ENCODE measurements at places on chromosomes 16 and 17.

DNA sequence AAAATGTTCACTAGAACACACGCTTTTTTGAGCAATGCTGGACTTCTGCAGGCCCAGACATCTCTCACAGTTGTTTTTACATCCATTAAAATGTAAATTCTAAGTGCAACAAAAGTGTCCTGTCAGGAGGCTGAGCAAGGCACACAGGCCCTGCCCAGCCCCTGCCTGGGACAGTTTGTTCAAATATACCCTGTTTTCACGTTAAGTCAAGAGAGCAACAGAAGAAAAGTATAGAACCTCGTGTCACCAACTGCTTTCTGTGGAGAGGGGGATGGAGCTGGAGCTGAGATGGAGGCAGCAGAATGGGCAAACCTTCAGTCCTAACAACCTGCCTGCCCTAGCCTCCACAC, 4.3 kb upstream of the HOXB2 start:
- DNase-seq, result no peak

DNA sequence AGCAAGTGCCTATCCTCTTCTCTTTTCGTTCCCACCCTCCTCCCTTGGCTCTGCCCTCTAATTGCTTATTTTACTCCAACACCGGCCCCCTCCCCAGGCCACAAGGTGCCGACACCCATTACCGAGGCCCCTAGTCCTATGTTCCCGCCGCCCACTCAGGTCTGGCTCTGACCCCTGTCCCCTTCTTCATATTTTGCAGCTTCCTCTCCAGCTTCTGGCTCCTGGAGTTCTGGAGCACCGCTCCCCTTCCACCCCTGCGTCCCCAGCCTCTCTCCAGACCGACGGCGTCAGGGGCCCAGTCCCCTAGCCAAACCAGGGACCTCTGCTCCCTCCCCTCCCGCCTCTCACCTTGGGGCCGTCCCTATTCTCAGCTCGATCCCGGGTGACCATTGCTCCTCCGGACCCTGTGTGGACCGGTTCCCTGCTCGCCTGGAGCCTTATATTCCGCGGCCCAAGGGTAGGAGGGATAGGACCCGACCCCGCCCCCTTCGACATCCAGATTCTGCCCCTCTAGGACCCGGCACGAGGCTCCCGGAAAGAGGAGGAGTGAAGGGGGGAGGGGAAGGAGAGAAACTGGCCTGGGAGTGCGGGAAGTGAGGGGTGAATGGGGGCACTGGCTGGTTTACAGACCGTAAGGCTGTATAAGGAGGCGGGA, at the start of gene HES7:
TSS of gene HES7 (minus strand) at position 412 of the 655 bp plus-strand sequence. CDS start at position 390, 22 bp downstream.
- no peak for DNase-seq

- DNase-seq, result no peak
Observed at GRCh38 chr16:74249254-74249653, 47.4 kb upstream of the PSMD7 start.

- no peak for DNase-seq
Observed at GRCh38 chr17:69802045-69802740, 272.8 kb upstream of the KCNJ16 start.

GRCh38 chr16:30829130-30830071, 42.4 kb upstream of the ZNF629 start:
- DNase-seq, result no peak

DNA sequence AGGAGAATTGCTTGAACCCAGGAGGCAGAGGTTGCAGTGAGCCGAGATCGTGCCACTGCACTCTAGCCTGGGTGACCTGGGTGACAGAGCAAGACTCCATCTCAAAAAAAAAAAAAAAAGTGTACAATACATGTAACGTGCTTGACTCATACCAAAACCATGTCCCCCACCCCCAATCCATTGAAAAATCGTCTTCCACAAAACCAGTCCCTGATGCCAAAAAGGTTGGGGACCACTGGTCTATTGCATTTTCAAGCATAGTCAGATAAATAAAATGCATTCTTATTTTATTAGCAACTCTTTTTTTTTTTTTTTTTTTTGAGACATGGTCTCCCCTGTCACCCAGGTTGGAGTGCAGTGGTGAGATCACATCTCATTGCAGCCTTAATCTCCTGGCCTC, 52.1 kb downstream of the COPRS start:
- DNase-seq, result no peak

GRCh38 chr17:45149037-45149668, 878 bp downstream of the HEXIM1 start:
- DNase-seq, result peak; percentile 30

GRCh38 chr17:81961087-81961511, at the start of gene NOTUM:
Gene NOTUM, minus strand, starts transcription at chr17:81961187. Its CDS starts 278 bp downstream, at chr17:81960909.
- no peak for DNase-seq

GRCh38 chr16:4661661-4662060, 31.7 kb upstream of the NUDT16L1 start:
- no peak for DNase-seq
